ENCODE measurements at places on chromosomes 3 and 15.

- DNase-seq, result no peak
Observed at GRCh38 chr15:57439128-57440027, 63.1 kb downstream of the CGNL1 start.

- no peak for DNase-seq
Observed at GRCh38 chr3:52065264-52065756, 8.9 kb upstream of the DUSP7 start.

GRCh38 chr15:77461486-77461885 lies 40.8 kb downstream of the HMG20A start:
- no peak for DNase-seq

GRCh38 chr3:125003369-125003853 lies 52.4 kb downstream of the HEG1 start:
- no peak for DNase-seq

- peak; percentile 30 for DNase-seq
Observed at GRCh38 chr3:161221806-161222600, 892 bp downstream of the NMD3 start.

DNA sequence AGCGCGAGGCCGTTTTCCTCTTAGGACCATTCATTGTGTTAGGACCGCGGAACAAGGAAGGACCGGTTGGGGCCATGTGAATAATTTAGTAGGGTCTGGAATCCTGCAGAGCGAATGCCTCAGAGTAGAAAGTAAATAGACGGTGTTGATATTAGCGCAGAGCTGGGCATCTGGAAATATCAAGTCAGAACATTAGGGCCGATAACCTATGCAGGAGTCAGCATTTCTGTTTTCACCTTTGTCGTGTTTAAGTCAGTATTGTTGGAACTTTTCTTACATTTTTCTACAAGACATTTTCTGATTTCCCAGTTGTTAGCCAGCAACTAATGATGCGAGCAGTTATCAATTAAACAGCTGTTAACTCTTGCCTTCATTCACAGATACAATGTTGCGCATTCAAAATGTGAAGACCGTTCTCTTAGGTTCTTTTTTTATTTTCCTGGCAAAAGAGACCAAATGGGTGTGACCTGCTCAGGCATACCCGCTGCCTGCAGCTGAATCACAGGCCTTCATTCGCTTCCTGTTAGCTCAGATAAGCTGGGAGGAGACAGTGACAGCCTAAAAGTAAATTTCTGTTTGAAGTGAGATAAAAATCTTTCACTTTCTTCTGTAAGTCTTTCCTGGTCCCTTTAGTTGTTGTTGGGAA lies 966 bp upstream of the PKM start:
- peak; percentile 72 for DNase-seq

GRCh38 chr3:193872265-193872753 lies 263.6 kb upstream of the HES1 start:
- peak; percentile 94 for DNase-seq

DNA sequence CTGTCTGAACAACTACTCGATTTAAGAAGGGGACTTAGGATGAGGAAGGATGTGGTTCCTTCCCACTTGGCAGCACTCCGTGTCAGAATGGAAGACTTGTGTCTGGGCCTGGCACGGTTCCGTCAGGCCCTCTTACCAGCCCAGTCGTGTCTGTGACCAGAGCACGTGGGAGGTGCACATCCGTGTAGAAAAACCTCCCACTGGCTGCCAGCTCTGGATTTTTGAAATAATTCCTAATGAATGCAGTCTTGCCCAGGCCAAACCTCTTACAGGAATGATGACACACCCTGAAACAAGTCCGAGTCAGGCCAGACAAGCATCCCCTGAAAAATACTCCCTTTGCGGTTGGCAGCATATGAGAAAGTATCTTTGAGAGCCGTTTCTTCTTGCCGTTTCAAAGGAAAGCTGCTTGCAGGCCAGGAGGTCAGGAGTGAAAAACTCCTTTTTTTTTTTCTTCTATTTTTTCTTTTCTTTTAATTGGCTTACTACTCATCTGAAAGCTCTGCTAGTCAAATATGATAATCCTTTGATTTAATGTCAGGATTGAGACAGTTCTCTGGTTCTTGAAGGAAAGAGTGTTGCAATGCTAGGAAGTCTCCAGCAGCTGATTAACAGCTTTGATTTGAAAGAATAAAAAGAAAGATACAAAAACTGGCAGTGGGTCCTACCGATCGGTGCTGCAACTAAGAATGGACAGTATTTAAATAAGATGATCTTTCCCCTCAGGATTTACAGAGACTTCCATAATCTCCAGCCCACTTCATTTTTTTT lies 19.8 kb downstream of the IL1RAP start:
- peak; percentile 95 for DNase-seq

DNA sequence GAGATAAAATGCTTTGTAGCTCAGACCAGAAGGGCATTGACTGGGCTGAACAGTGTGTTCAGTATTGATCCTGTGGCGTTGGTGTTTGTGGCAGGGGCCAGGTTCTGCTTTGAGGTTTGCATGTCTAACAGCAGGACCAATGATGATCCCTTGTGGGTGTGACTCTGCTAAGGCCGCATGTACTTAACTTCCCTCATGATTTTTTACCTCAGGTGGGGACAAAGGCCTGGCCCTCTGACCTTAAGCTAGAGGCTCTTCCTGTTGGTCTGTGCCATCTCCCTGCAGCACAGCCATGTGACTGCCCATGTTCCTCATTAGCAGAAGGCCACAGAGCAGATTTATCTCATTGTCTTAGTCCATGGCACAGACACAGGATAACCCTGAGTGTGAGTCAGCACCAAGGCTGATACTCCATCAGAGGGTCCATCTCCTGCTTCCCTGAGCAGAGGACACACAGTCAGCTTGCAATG lies 34.3 kb upstream of the BSN start:
- DNase-seq, result no peak

- DNase-seq, result no peak
Observed at GRCh38 chr3:13289771-13290285, 130.3 kb downstream of the NUP210 start.

- DNase-seq, result peak; percentile 99
Observed at GRCh38 chr3:158644345-158644908, at the start of gene GFM1. Gene GFM1, plus strand, starts transcription at chr3:158644527. Its CDS starts 108 bp downstream, at chr3:158644635.

DNA sequence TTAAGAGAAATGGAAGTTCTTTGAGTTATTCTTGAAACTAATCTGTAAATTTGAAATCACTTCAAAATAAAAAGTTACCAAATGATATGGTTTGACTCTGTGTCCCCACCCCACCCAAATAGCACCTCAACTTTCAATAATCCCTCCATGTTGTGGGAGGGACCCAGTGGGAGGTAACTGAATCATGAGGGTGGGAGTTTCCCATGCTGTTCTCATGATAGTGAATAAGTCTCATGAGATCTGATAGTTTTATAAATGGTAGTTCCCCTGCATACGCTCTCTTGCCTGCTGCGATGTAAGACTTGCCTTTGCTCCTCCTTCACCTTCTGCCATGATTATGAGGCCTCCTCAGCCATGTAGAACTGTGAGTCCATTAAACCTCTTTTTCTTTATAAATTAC lies 690.7 kb upstream of the ZNF385D start:
- no peak for DNase-seq

GRCh38 chr3:65960087-65960486 lies 78.6 kb downstream of the MAGI1 start:
- DNase-seq, result no peak

GRCh38 chr3:133967992-133968892 lies 61.5 kb downstream of the SLCO2A1 start:
- no peak for DNase-seq

GRCh38 chr3:31288641-31289100 lies 244.1 kb upstream of the STT3B start:
- DNase-seq, result peak; percentile 16

- peak; percentile 60 for DNase-seq
Observed at GRCh38 chr3:54357301-54357700, 234.9 kb downstream of the CACNA2D3 start.

- DNase-seq, result no peak
Observed at GRCh38 chr3:144185276-144185675, 213.7 kb downstream of the DIPK2A start.

GRCh38 chr3:72440491-72440890 lies 407.8 kb downstream of the SHQ1 start:
- DNase-seq, result no peak

DNA sequence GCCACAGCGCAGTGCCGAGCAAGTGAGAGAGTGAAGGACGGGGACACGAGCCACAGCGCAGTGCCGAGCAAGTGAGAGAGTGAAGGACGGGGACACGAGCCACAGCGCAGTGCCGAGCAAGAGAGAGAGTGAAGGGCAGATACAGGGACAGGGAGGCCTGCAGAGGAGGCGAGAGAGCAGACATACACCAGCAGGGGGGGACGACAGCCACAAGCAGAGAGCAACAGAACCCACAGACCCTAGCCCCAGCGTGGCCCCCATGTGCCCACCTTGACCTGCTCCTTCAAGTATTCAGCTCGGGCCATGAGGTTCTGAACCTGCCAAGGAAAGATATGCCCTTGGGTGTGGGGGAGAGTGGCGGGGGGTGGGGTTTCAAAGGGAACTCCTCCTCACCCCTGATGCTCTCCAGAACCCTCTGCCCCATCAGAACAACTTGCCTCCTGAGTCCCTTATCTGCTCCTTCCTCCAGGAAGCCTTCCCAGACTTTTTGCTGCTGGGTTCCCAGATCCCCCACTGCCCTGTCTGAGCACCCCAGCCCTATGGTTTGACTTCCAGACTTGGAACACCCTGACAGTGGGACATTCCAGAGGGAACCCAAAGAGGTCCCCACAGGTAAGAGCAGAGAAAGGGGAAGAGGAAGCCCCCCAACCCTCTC lies 5.3 kb downstream of the ULK3 start:
- no peak for DNase-seq
